ENCODE measurements at places on chromosomes 7 and 10.
A peak's percentile ranks its signal among the peaks of the same experiment; 100 is the strongest.

- DNase-seq = no peak
Measured at GRCh38 chr7:159026271-159027055, 118.2 kb downstream of the VIPR2 start.

DNA sequence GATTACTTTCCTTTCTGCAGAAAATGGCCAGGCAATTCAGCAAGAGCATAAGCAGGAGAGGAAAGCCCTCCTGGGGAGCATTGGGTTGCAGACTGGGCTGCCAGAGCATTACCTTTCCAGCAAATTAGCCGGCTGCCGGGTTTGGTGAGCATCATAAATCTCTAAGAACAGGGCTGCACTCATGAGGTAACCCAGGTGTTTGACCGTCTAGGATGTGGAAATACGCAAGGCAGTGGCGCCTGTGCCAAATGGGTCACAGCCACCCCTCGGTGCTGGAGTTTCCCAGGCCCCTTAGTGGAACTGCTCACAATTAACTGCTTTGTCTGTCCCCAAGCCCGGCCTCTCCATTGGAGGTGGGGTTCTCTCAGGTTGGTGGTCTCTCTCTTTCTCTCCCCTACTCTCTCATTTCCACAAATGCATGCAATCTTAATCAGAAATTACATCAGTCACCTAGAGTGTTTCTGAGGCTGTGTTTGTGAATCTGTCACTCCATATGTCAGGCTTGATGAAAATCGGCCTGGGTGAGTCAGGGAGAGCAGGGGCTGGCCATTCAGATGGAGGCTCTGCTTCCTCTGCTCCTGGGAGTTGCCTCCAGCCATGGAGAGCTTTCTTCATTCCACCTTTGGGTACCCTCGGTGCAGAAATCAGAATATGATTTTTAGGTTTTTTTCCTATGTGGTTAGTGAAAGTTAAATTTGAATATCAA lies 26.7 kb downstream of the PTN start:
- no peak for DNase-seq

GRCh38 chr7:91181949-91182348 lies 82.3 kb upstream of the FZD1 start:
- no peak for DNase-seq

DNA sequence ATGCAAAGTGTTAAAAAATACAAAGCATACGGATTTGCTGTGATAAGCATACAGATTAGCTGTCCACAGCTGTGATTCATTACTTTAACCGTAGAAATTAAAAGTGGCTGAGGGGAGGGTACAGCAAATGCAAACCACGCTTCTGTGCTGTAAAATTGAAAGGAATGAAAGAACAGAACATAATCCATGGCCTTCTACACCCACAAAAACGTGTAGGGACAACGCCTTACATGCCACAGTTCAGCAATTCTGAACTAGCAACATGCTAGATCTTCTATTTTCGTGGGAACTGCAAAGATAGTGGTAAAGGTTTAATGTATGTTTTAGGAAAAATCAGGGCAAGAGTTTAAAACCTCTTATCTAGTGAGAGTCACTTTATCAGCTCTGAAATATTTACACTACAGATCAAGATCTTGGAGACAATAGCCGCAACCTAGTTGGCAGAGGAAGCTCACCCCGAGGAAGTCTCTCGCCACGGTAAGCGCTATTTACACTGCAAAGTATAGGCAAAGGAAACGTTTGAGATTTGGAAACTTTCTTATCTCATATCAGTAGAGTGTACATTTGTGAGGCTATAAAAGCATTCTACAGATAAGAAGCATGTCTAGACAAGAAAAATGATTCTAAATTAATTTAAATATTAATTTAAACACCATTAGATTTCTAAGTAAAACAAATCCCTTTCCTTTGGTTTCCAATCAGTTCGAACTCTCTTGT lies 193.6 kb downstream of the MLLT10 start:
- DNase-seq = no peak

DNA sequence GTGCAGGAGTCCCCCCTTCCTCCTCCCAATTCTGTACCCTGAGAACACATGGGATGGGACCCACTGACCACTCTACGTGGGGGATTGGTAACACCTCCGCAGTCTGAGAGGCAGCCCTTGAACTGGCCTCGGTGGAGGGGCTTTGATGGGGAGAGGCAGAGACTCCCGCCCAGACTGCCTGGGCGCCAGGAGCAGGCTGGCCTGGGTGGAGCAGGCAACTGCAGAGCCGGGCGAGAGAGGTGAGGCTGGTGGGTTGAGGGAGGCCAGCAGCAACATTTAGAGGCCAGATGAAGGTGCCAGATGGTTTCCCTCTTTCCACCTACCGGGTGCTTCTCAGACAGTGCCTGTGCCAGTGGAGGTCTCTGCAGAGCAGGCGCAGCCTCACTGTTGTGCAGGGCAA lies 30.7 kb upstream of the ZNF467 start:
- no peak for DNase-seq

DNA sequence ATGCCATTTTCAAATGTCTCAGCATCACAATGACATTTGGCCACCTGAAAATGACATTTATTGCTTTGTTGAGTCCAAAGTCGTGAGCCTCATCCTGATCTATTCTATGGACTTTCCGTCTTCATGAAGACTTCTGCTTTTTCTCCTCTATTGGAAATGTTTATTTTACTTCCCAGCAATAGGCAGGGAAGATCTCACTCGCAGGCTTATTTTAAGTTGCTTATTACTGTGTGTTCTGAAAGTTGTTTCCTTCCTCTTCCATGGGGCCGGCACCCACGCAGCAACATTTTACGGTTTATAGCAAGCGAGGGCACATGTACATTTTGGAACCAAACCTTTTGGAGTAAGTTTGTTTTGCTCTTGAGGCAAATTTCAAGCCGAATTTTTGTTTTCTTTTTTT lies 221.0 kb upstream of the KLF6 start:
- no peak for DNase-seq

- no peak for DNase-seq
Measured at GRCh38 chr7:16840094-16840493, 35.3 kb upstream of the AGR2 start.

DNA sequence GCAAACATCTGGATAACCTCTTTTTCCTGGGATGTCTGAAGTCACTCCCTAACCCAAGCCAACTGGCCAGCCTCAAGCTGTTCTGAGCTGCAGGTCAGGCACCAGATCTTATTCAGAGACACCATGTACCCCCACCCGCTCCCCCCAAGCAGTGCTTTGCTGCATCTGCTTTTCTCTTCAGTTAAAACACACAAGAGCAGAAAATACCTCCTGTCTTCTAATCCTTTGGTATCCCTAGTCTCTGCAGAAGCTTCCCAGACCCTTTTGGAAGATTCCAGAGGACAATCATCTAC lies 3.0 kb downstream of the ZNF488 start:
- no peak for DNase-seq

DNA sequence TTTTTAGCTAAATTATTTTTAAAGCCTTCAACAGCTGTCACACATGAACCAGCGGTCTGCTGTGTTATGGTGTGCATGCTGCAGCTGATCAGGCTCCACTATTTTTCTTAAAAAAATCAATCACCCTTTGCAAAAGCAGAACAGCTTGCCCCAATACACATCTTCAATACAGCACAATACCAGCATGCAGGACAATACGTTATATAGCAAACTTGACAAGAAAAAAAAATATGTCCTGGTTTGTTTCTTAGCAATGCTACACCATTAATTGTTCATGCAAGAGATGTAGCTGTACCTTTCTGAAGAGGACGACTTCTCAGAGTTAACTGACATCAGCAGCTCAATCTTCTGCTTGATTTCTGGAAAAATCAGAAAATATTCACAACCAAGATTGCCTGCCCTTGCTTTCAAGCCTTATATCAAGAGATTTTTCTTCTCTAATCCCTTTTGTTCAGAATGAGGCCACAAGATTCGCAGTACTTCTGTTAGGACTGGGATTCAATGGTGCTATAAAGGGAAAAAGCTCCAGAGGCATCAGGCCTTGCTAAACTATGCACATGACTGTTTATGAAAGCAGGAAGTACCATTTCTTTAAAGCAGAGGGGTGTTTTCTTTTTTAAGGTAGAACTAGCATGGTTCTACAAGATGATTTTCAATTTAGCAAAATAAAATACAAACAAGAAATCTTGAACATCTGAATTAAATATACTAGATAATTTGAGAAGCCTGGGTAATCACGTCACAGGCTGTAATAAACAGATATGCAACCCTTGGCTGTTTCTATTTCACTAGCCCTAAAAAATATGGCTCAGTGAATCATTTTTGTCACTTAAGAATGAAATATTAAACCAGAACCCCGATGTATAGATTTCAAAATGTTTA lies 120.0 kb downstream of the SRPK2 start:
- peak; percentile 39 for DNase-seq

- DNase-seq = no peak
Measured at GRCh38 chr7:9603291-9603690, 1169.9 kb downstream of the NXPH1 start.

GRCh38 chr7:24477398-24478136 lies 95.7 kb upstream of the PALS2 start:
- DNase-seq = no peak

DNA sequence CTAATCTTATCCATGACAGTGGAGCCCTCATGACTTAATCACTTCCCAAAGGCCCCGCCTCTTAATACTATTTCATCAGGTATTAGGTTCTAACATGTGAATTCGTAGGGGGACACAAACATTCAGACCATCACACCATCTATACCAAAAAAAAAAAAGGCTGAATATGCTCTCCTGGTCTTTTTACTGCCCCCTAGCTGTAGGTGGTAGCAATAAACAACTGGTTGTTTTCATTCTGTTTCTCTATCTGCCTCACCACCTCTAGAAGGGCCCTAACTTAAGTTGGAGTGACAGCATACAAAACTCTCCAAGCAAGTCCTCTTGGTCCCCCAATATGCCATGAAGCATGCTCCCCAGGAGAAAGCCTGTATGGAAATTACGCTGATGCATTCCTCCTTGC lies 94.1 kb downstream of the GRM8 start:
- DNase-seq = no peak

DNA sequence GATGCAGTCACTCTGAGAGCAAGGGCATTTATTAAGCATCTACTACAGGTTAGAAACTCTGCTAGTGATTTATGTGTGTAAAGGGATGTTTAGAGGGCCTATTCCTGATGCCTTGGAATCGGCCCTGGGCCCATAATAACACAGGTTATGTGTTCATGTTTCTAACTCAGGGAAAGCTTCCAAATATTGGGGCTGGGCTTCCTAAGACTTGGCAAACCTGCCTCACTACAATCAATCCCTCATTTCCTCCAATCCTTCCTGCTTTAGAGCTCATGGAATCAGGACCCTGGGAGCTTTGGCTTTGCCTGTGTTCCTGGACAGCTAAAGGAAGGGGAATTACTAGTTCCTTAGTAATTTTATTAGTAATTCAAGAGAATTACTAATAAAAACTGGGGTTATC lies 148.8 kb downstream of the HIBADH start:
- DNase-seq = no peak

- no peak for DNase-seq
Measured at GRCh38 chr7:78083476-78084120, 285.0 kb downstream of the PHTF2 start.

DNA sequence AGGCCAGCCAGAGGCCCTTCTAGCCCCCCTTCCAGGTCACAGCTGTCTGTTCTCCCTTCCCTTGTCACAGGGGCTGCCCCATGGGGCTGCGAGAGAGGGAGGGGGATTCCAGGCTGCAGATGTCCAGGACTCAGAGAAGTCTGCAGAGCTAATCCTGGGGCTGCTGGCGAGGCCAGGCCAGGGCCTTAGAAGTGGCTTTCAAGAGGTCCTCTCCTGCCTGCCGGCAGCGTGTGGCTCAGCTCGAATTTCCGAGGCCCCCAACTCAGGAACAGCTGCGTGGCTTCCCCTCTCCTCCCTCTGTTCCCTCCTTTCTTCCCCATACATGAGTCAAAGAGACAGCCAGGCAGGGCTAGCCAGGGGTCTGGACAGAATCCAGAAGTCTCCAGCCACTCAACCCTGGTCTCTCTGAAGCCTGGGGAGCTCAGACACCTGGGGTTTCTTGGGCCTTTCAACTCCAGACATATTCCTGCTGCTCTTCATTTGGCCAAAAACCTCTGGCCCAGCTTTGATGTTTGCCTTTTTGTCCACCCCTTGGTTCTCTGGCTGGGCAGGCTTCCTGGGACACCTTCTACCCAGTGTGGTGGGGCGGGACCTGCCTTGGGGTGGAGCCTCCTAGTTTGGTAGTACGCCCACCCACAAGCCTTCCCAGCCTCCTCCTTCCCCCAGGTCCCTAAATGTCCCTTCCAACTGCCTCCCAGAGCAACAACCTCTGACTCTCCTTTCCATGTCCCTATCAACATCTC lies 21.8 kb upstream of the EIF5AL1 start:
- no peak for DNase-seq

DNA sequence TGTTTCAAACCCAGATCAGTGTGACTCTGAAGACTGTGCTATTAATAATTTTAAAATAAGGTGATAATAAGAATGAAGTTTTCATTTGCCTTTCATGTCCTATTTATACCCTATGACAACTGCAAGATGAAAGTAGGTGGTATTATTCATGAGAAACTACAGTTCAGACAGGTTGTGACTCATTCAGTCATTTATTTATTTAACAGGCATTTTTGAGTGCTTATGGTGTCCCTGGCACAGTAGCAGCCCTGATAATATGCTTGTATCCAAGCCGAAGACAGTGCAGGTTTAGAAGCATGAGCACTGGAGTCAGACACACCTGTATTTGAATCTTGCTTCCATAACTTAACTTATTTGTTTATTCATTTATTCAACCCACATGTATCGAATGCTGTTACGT lies 87.1 kb downstream of the FZD1 start:
- no peak for DNase-seq

GRCh38 chr7:120628251-120628650 lies 229.7 kb downstream of the TSPAN12 start:
- no peak for DNase-seq

- DNase-seq = no peak
Measured at GRCh38 chr10:35349389-35349915, 13.1 kb downstream of the CCNY start.

- no peak for DNase-seq
Measured at GRCh38 chr7:64463636-64464375, 99.1 kb downstream of the ZNF680 start.

- DNase-seq = no peak
Measured at GRCh38 chr7:30136743-30137485, 2.1 kb downstream of the MTURN start.

GRCh38 chr7:27888736-27889135 lies 148.8 kb downstream of the TAX1BP1 start:
- no peak for DNase-seq

Measured in hematopoietic multipotent progenitor cell treated with erythropoietin and hydrocortisone succinate and interleukin-3 and kit ligand, for 17 days (in vitro differentiated cells).